GM04503 (cell line): ENCODE measurements at places on chromosomes 16 and 17.

DNA sequence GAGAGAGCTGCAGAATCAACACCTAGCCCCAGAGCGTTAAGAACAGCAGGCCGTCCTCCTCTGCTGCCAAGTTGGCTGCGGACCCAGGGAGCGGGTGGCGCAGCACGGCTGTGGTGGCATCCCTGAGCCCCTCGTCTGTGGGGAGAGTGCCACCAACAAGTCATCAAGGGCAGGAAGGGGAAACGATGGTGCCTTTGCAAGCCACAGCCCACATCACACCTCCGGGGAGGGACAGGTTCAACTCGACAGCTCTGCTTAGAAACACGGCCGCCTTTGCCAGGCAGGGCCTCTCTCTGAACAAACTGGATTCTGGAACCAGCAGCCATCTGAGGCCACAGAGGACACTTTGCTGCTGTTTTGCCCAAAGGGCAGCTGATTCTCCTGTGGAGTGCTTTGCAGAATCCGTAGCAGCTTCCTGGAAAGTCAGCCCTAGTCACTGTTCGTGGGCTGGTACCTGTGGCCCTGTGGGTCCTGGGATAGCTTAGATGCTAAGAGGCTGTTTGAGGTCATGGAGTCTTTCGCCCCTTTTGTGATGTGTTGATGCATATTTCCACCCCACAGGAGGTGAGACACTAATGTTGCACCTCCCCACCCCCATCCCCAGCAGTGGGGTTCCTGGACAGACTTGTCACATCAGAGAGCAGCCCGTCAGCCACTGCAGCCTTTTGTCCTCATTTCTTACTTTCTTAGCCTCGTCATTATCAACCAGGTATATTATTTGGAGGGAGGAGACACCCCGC, 270.6 kb downstream of the CPPED1 start:
- DNase-seq: no peak

GRCh38 chr17:30969989-30970830, 629 bp upstream of the RNF135 start:
- DNase-seq: no peak

DNA sequence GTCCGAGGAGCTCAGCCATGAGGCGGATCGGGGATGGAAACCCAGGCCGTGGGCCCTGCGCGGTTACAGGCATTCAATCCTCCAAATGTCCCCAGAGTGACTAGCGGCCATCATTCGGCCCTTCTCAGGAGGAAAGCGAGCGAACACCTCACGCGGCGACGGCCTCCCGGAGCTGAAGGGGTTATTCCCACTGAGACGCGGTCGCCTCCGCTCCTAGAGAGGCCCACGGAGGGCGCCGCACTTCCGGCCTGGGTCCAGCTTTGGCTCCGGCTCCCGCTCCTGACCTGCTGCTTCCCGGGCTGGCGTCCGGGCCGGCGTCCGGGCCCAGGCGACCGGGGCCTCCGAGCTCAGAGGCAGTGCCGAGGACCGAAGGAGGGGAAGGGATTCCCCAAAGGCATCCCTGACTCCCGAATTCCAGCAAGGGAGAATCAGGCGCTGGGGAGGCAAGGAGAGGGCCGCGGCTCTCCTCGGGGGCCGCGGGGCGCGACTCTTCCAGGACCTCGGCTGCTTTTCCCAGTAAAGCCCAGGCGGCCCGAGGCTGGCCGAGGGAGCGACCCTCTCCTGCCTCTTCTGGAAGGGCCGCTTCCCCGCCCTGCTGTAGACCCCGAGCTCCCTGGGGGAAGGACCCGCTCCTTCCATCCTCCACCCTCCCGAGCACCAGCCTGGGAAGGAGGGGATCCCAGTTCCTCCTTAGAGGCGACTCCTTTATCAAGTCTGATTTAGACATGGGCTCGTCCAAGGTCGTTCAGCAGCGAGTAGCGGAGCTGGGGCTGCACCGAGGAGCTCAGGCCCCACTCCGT, 18.6 kb upstream of the ZNF629 start:
- no peak for DNase-seq

- no peak for DNase-seq
Observed at GRCh38 chr17:82237746-82238471, 9.1 kb downstream of the SLC16A3 start.

DNA sequence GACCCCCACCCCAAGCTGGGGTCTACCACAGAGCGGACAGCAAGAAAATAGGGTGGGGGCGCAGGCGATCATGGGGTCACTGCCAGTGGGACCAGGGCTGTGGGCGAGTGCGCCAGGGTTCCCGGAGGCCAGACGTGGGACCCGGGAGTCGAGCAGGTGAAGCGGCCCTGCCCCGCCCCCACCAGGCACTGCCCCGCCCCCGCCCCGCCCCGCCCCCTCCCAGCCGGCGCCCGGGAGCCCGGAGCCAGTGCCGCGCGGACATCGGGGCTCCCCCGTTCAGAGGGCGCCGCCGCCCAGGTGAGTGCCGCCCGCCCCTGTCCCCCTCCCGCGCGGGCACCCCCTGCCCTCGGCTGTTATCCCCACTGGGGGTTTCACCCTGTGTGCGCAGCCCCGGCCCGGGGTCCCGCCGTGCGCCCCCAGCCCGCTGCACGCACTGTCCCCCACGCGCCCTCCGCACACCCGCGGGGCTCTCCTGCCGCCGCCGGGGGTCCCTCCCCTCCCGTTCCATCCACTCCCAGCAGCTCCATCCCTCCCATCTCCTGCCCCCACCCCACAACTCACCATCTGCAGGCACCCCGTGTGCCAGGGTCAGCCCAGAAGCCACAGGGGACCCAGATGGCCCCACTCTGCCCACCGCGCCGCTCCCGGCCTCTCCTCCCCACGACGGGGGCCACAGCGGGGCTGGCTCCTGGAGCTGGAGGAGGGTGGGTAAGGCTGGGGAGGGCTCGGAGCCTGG, at the start of gene SSTR5:
TSS of gene SSTR5 (plus strand) at position 222 of the 736 bp plus-strand sequence. CDS start 6,122 bp downstream, outside the sequence.
- DNase-seq: no peak
